Stimulated activated CD4-positive, alpha-beta T cell treated with anti-CD3 and anti-CD28 coated beads, Interleukin-2, amount 100 ng/mL, for 24 hours (primary cell): ENCODE measurements at places on chromosomes 1 and 21.

DNA sequence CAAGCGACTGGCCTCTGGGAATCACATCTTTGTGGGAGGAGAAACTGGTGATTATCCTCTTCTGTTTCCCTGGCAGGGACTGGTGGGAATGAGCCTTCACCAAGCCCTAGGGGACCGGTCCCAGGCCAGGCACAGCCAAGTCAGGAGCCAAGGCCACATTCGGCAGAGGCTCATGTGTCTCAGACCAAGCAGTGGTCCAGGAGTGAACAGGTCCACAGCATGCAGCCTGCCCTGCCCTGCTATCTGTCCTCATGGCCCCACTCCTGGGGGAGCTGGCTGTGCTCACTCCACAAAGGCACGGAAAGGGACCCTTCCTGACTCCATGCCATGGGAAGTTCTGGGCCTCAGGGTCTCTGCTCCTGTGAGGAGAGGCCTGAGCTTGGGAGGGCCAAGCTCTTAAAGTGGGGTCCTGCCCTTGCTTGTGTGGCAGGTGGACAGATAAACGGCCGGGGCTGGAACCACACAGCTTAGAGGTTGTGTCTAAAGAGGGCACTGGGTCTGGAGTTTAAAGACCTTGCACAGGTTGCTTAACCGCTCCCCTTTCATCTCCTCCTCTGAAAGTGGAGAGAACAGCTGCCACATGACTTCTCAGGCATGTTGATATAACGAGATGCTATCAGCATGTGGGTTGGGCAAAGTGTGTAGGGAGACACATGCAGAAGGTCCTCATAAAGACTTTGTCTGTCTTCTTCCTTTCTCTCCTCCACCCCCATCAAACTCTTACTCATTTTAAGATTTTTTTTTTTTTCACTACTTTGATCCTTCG is 57.5 kb downstream of the CASQ2 start:
- no peak for DNase-seq

DNA sequence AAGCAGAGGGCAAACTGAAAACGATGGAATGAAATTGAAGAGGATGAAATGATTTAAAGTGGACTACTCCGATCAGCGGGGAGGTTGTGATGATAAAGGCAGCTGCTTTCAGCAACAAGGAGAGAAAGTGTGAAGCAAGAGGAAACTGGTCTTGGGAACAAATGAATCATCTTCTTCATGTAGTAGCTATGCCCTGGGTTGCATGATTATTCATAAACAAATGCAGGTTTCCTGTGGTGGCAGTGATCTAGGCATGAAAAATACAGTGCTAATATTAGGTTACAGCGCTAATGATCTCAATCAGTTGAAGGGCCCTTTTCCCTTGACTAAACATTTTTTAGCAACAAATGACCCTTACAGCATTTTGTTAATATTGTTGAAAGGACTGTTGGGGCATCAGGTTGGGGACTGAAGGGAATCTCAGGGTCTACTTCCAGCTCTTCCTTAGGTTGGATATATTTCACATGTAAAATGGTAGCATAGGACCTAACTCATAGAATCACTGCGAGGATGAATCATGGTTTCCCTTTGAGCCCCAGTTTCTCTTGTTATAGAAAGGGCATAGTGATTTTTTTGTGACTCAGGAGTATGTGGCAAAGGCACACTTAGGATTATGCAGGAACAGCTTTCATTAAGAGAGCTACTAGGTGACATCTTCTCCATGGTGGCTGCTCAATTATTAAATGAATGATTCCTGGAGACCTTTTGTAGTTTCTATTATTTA is 1.9 kb upstream of the ZFYVE9 start:
- DNase-seq = peak; percentile 5

- no peak for DNase-seq
Measured at GRCh38 chr1:29525941-29526340, 289.6 kb downstream of the PTPRU start.

DNA sequence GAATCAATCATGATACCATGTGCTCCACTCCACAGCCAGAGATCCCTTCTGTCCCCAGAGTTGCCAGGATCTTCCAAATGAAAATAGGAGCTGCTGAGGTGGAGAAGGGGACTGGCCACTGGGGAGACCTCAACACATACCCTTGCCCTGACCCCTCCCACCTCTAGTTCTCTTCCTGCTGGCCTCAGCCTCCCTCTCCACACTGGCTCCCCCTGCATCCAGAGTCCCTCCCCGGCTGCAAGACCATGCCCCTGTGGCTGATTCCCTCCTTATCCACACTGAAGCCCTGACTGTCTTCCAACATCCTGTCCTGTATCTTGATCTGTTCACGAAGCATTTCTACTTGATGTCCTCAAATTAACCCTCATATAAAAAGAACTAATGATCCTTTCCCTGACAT is 21.1 kb upstream of the CDK18 start:
- DNase-seq = no peak

DNA sequence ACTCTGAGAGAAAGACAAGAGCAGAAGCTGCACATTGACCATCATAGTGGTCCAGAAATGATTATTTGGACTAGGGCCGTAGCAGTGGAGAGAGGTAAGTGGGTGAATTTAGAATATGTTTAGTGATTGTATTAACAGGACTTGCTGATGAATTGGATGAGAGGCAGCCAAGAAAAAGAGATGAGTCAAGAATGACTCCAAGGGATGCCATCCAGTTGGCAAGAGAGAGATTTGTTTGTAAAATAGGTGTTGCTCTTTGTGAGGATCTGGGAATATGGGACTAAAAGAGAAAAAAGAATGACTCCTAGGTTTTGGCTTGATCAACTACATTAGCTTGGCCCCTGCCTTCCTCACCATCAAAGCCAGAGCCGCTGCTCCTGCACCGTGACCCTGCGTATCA is 54.2 kb upstream of the ARTN start:
- DNase-seq = no peak

- DNase-seq = no peak
Measured at GRCh38 chr1:226104671-226105121, 42.2 kb downstream of the H3-3A start.

DNA sequence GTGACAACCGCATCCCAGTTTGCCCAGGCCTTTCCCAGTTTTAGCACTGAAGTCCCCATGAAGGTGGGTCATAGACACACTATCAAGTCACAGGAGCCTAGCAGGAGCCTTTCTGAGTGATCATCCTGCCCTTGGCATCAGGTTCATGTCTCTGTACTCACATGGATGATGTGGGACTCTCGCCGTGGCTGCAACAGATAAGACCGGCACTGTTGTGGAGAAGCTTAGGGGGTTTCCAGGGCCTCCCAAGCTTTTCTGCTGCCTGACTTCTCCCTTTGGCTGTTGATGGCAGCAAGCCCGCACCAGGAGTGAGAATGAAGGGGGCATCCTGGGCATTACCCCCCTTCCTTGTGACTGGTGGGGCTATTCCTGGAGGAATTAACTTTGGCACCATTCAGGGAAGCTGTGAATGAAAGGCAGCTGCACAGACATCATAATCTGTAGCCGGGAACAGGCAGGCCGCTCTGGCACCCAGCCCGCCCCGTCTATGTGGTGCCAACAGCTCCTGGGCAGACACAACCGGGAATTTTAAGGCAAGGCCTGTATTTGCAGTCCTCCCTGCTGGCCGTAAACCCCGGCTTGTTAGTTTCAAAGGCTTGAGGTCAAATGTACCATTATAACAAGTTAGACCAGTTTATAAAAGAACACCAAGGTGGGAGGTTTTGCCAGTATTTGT is 148.6 kb downstream of the HUNK start:
- no peak for DNase-seq

GRCh38 chr1:43530483-43531106 is at the start of gene PTPRF:
PTPRF (plus strand) TSS chr1:43530883; CDS start chr1:43545076, 14,193 bp downstream.
- peak; percentile 57 for DNase-seq

GRCh38 chr1:176847052-176847451 is 317.5 kb downstream of the ASTN1 start:
- DNase-seq = no peak

GRCh38 chr1:16168622-16169360 is 12.9 kb upstream of the EPHA2 start:
- peak; percentile 19 for DNase-seq

- no peak for DNase-seq
Measured at GRCh38 chr1:6176779-6177178, 3.3 kb downstream of the CHD5 start.

- DNase-seq = no peak
Measured at GRCh38 chr1:202349206-202349928, 868 bp downstream of the PPP1R12B start.

DNA sequence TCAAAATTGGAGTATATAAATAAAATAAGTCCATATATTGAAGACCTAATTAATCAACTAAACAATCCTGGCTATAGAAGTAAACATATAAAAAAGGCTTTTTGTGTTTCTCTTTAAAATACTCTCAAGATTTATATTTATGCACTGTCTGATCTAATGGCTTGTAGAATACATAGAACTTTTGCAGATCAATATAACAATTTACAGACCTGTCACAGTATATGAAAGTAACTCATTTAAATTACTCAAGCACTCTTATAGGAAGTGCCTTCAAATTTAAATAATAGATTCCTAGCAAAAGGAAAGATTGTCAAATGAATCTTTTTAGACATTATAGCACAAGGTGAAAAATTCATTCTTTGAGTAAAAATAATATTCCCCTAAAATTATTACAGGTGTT is 615.8 kb upstream of the RGS18 start:
- DNase-seq = no peak

- no peak for DNase-seq
Measured at GRCh38 chr21:45293220-45293725, 5.6 kb upstream of the POFUT2 start.

DNA sequence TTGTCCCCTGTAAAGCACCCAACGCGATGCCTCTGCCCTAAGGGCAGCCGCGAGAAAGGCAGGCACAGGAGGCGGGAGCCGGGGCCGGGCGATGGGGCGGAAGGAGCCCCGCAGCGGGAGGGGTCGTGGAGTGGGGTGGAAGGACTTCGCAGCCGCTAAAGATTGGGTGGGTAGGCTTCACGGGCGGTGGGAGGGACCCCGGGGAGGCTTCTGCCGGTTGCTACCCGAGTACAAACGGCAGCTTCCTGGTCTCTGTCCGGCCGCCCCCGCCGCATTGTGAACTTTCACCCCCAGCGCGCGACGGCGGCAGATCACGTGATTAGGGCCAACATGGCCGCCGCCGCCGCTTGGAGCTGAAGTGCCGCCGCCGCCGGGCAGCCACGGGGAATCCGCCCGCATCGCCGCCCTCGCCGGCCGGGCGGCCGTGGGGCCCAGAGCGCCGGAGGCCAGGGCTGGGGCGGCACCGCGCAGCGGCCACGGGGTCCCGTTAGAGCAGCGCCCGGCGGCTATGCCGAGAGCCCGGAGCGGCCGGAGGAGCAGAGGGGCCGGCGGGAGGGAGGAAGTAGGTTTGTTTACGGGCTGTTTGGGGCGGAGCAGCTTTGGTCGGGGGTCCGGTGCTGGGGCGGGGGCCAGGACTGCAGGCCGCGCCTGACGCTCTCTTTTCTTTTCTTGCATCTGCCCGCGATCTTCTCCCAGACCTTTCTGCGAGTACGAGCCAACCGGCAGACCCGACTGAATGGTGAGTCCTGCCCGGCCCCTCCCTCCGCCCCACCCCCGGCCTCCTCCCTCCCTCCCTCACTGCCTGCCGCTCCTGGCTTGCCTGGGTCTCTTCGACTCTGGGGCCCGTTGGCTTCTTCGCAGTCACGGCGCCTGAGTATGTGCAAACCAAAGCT is 42.4 kb downstream of the TMEM53 start:
- peak; percentile 92 for DNase-seq

DNA sequence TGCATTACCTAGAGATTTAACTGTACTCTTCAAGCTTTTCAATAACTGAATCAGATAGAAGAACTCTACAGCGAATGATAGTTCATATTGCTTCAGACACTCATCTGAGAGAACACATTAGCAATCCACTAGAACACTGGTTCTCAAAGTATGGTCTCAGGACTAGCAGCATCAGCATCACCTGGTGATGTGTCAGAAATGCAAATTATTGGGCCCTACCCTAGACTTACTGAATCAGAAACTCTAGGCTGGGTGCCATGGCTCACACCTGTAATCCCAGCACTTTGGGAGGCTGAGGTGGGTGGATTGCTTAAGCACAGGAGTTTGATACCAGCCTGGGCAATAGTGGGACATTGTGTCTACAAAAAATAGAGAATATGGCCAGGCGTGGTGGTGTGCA is 24.9 kb upstream of the GLIS1 start:
- DNase-seq = no peak

- DNase-seq = no peak
Measured at GRCh38 chr1:159300146-159300545, 2.0 kb upstream of the FCER1A start.

DNA sequence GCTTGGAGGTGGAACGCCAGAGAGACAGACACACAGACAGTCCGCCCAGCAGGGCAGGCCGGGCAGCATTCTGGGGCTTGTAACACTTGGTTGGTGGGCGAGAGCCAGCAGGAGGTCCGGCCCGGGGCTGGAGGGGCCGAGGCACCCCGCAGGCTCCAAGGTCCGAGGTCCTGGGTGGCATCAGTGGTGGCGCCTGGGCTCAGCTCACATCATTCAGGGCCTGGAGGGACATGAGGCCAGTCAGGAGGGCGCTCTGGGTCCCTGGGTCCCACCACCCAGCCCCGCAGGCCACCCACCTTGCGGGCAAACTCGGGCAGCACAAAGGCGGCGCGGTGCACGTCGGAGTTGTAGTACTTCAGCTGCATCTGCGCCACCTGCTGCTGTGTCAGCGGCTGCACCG is 5.2 kb downstream of the SRM start:
- no peak for DNase-seq

GRCh38 chr1:155971910-155972809 is 6.2 kb downstream of the ARHGEF2 start:
- no peak for DNase-seq

- no peak for DNase-seq
Measured at GRCh38 chr1:150015651-150016131, 5.2 kb upstream of the OTUD7B start.

DNA sequence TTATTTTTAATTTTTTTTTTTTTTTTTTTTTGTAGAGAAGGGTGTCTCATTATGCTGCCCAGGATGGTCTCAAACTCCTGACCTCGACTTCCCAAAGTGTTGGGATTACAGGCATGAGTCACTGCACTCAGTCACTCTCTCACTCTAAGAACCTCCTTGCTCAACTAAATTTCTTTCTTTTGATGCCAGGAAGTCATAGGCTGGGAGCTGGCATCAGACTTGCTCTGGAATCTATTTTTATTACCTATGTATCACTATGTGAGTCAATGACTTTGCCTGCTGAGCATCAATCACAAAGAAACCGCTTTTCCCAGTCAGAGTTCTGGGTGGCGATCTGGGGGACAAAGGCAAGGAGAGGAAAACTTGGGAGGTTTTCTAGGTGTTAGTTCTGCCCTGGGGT is 35.5 kb upstream of the PARP1 start:
- DNase-seq = no peak

- DNase-seq = no peak
Measured at GRCh38 chr1:23344987-23345472, 946 bp upstream of the HNRNPR start.

- no peak for DNase-seq
Measured at GRCh38 chr1:44811234-44811633, 2.9 kb downstream of the BTBD19 start.
